GM12878 (cell line): ENCODE measurements at places on chromosomes 5 and 9. TPM values are rescaled to one million over a fixed set of nuclear protein-coding genes. Genes with fewer than 3 reads are reported as not detected.

- peaks cover 5% of the 10 kb centered on the region for H3K4me1 ChIP-seq
- H3K27me3 ChIP-seq: no peaks in the 10 kb centered on the region
- no peak overlapping the region for H3K27ac ChIP-seq
Observed at GRCh38 chr5:146213210-146213826, 9.9 kb downstream of the RBM27 start.

DNA sequence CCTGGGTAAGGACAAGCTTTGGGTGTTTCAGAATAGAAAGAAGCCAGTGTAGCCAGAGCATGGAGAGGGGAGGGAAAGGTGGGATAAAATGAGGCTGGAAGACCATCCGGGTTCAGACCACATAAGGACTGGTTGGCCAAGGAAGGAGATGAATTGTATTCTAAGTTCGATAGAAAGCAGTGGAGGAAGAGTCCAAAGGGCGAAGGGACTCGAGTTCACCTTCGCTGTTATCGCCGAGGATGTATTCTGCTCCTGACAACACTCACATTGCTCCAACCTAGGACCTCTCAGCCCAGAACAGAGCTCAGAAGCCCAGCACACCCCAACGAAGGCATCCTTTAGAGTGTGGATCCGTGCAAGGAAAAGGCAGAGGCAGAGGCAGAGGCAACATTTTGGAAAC lies 133.1 kb upstream of the EPB41L4A start:
- H3K4me3 ChIP-seq: no peak overlapping the region
- no peak overlapping the region for H3K27ac ChIP-seq
- H3K4me1 ChIP-seq: no peaks in the 10 kb centered on the region
- DNase-seq: no peak

DNA sequence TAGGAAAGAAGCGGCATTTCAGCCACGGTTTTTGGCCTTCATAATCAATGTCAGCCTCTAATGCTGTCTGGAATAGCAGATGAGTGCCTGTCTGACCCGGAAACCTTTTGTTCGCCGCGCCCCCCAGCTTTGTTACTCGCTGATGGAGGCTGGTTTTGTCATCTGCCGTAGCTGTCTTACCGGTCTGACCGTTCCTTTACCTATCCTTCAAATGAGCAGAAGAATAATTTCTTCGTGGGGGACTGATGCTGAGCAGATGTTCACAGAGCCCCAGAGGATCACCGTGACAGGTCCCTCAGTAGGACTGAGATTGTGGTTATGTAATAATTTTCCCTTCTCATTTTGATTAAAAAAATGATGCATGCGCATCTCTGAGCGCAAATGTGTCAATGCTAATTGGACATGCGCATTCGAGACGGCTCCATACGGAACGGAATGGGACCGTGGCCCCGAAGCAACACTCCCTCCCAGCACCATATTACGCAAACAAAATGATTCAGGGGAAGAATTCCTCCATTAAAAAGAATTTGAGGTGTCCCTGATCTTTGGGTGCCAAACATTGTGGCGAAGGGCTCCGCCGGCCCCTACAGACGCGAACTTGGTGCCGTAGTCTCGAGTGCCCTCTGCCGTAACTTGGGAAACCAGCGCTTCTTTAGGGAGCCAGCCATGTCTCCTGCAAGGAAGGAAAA lies 27.6 kb downstream of the TLX3 start:
- no peak for DNase-seq
- no peak overlapping the region for H3K27ac ChIP-seq
- H3K4me3 ChIP-seq: no peak overlapping the region
- peaks cover 3% of the 10 kb centered on the region; the same call in 1 of the 2 replicates for H3K27me3 ChIP-seq

Gene BTNL8
- total RNA-seq: not detected in 2 replicates

GRCh38 chr5:130189961-130190360 lies 285.7 kb downstream of the CHSY3 start:
- no peak for DNase-seq
- no peak overlapping the region for H3K27ac ChIP-seq
- H3K27me3 ChIP-seq: no peaks in the 10 kb centered on the region
- no peak overlapping the region for H3K4me3 ChIP-seq
- no peaks in the 10 kb centered on the region for H3K36me3 ChIP-seq
- no peaks in the 10 kb centered on the region for H3K4me1 ChIP-seq

Gene KIF20A
- 42.0 and 45.8 TPM in 2 replicates for total RNA-seq

DNA sequence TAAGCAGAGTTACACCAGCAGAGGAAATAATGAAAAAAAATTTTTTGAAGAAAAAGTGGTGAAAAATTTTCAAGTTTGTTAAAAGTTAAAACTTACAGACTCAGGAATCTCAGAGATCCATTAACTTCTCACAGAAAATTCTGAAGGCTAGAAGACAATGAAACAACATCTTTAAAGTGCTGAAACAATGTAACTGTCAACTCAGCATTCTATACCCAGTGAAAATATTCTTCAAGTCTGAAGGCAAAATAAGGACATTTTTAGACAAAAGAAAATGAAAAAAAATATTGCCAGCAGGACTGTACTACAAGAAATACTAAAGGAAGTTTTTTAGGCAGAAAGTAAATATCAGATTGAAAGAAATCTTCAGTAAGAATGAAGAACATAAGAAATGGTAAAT lies 36.7 kb upstream of the RGMB start:
- no peaks in the 10 kb centered on the region for H3K27me3 ChIP-seq
- H3K36me3 ChIP-seq: no peaks in the 10 kb centered on the region

Gene PFN3
- total RNA-seq: not detected in 2 replicates

Gene CDC20B
- total RNA-seq: not detected in 2 replicates

- DNase-seq: no peak
- peaks cover 30% of the 10 kb centered on the region for H3K4me1 ChIP-seq
- no peak overlapping the region for H3K27ac ChIP-seq
- no peak overlapping the region for H3K4me3 ChIP-seq
Observed at GRCh38 chr9:35652829-35653209, 2.1 kb upstream of the SIT1 start.

Gene SELENOP
- 0.95 and 1.0 TPM in 2 replicates for total RNA-seq

DNA sequence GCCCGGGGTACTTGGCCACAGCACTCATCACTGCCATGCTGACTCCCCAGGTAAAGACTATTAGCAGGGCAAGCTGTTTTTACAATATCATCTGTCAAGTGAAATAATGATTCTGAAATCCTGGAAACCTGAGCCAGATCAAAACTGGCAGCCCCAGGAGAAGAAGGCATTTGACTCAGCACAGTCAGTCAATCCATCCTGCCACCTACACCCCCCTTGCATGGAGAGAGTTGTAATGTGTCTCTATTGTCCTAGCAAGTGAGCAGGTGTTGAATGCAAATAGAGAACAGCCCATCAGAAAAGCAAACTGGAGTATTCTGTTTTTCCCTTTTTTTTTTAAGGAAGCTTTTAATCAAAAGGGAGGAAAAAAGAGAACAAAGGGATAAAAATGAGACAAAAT lies 291.2 kb downstream of the BRINP1 start:
- no peak overlapping the region for H3K27ac ChIP-seq
- no peaks in the 10 kb centered on the region for H3K4me1 ChIP-seq
- H3K36me3 ChIP-seq: no peaks in the 10 kb centered on the region
- H3K4me3 ChIP-seq: no peak overlapping the region
- H3K27me3 ChIP-seq: no peaks in the 10 kb centered on the region
- no peak for DNase-seq

GRCh38 chr5:95380103-95380628 lies 11.0 kb upstream of the FAM81B start:
- no peaks in the 10 kb centered on the region for H3K4me1 ChIP-seq
- no peaks in the 10 kb centered on the region for H3K36me3 ChIP-seq
- no peak overlapping the region for H3K4me3 ChIP-seq

Gene ADAMTS6
- 8.8 and 12.3 TPM in 2 replicates for total RNA-seq

Gene KCNIP1
- total RNA-seq: not detected in 2 replicates

Gene HTR1A
- not detected in 2 replicates for total RNA-seq

Gene SLC6A3
- total RNA-seq: not detected in 2 replicates

GRCh38 chr5:59020611-59021285 lies 437.9 kb downstream of the RAB3C start:
- DNase-seq: no peak
- H3K36me3 ChIP-seq: no peaks in the 10 kb centered on the region
- no peak overlapping the region for H3K4me3 ChIP-seq
- no peaks in the 10 kb centered on the region for H3K27me3 ChIP-seq

Gene SPAG8
- total RNA-seq: 0.72 and 0.98 TPM in 2 replicates

GRCh38 chr9:8673830-8674229 lies 874.3 kb upstream of the DMAC1 start:
- no peaks in the 10 kb centered on the region for H3K27me3 ChIP-seq
- no peaks in the 10 kb centered on the region for H3K4me1 ChIP-seq
- no peaks in the 10 kb centered on the region for H3K36me3 ChIP-seq
- no peak overlapping the region for H3K4me3 ChIP-seq
- no peak for DNase-seq
- no peak overlapping the region for H3K27ac ChIP-seq

GRCh38 chr5:146813346-146814157 lies 65.0 kb downstream of the PPP2R2B start:
- H3K4me1 ChIP-seq: no peaks in the 10 kb centered on the region
- H3K4me3 ChIP-seq: no peak overlapping the region
- no peaks in the 10 kb centered on the region for H3K36me3 ChIP-seq
- H3K27ac ChIP-seq: no peak overlapping the region
- no peak for DNase-seq

DNA sequence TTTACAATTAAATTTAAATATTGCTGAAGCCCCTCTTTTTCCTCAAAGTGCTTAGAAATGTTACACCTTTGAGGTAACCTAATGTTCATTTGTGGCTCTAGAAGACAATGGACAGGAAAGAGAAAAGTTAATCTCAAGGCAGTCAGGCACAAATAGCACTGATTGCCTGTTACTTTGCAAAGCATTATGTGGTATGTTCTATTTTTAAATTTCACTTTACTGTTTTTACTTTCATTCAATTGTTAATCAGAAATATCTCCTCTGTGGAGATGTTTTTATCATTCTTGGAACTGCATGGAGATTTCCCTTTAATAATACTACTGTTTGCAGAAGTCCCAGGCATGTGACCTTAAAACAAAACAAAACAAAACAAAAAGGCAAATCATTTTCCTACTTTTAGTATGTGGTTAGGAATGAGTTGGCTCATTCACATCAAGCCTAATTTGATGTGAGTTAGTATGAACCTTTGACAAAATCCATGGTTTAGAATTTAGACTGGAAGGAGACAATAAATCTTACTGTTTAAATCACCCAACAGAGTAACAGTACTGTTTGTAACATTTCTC lies 67.5 kb downstream of the CWC27 start:
- no peaks in the 10 kb centered on the region for H3K27me3 ChIP-seq
- H3K27ac ChIP-seq: no peak overlapping the region
- DNase-seq: no peak
- no peaks in the 10 kb centered on the region for H3K4me1 ChIP-seq
- no peaks in the 10 kb centered on the region for H3K36me3 ChIP-seq

DNA sequence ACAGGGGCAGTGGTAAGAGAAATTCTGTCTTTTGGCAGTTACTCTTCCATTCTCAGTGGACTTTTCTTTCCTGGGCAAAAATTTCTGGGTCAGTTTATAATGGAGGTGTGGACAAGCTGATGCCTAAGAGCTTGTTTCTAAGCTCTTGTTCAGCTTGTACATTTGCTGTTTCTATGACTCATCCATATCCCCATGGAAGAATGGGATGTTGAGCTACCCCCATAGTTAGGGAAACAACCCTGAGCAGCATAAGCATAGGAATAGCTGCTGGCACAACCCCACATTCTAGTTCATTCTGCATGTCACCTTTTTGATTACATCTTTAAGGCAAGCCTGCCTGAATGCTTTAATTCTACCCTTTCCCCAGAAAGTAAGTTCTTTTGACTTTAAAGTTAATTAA lies 173.3 kb downstream of the PSAT1 start:
- no peak overlapping the region for H3K27ac ChIP-seq
- H3K4me3 ChIP-seq: no peak overlapping the region
- no peaks in the 10 kb centered on the region for H3K4me1 ChIP-seq
- no peak for DNase-seq
- no peaks in the 10 kb centered on the region for H3K36me3 ChIP-seq

DNA sequence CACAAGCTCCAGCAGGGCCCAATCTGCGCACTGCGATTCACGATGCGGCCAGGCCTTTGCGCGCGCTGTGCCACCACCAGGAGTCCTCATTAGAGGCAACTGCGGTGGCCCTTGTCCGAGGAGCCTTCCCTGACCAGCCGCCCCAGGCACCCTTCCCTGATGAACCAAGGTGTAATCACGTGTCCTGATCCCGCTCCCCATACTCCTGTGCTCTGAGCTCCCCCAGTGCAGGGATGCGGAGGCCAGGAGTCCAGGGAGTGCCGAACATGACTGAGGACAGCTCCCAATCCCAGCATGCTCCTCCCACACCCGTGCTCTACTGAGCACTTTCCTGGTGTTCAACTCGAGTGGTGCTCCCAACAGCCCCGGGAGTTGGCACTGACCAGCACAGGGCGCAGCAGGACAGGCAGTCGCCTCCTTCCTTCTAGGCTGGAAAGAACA lies 134.8 kb downstream of the ZNF354C start:
- no peaks in the 10 kb centered on the region for H3K36me3 ChIP-seq
- H3K4me3 ChIP-seq: no peak overlapping the region
- H3K4me1 ChIP-seq: no peaks in the 10 kb centered on the region

- peaks cover 2% of the 10 kb centered on the region; the same call in 1 of the 2 replicates for H3K27me3 ChIP-seq
- H3K4me3 ChIP-seq: no peak overlapping the region
- H3K36me3 ChIP-seq: no peaks in the 10 kb centered on the region
- DNase-seq: no peak
Observed at GRCh38 chr9:35538361-35539234, 48.7 kb downstream of the RUSC2 start.

Gene SPATA31A3
- total RNA-seq: not detected in 2 replicates

GRCh38 chr5:54477941-54478478 lies 22.5 kb downstream of the HSPB3 start:
- DNase-seq: no peak
- H3K36me3 ChIP-seq: no peaks in the 10 kb centered on the region
- no peaks in the 10 kb centered on the region for H3K4me1 ChIP-seq
- no peaks in the 10 kb centered on the region for H3K27me3 ChIP-seq
- H3K27ac ChIP-seq: no peak overlapping the region

- no peak overlapping the region for H3K27ac ChIP-seq
- H3K27me3 ChIP-seq: peaks cover 12% of the 10 kb centered on the region
- DNase-seq: no peak
- no peaks in the 10 kb centered on the region for H3K36me3 ChIP-seq
- peaks cover 4% of the 10 kb centered on the region; the same call in 1 of the 2 replicates for H3K4me1 ChIP-seq
Observed at GRCh38 chr9:34624475-34625185, 4.2 kb downstream of the ARID3C start.

- H3K27me3 ChIP-seq: no peaks in the 10 kb centered on the region
- H3K4me3 ChIP-seq: no peak overlapping the region
- no peak for DNase-seq
- no peaks in the 10 kb centered on the region for H3K4me1 ChIP-seq
Observed at GRCh38 chr5:24539613-24540012, 105.2 kb downstream of the CDH10 start.

Gene BARHL1
- total RNA-seq: not detected in 2 replicates

GRCh38 chr5:69450116-69450515 lies 35.2 kb downstream of the MARVELD2 start:
- H3K27me3 ChIP-seq: no peaks in the 10 kb centered on the region
- H3K4me1 ChIP-seq: no peaks in the 10 kb centered on the region
- H3K36me3 ChIP-seq: no peaks in the 10 kb centered on the region
- no peak for DNase-seq
- no peak overlapping the region for H3K4me3 ChIP-seq

GRCh38 chr9:115202960-115203751 lies 85.2 kb upstream of the TNC start:
- H3K27ac ChIP-seq: no peak overlapping the region
- H3K36me3 ChIP-seq: no peaks in the 10 kb centered on the region
- DNase-seq: no peak
- H3K4me3 ChIP-seq: no peak overlapping the region
- H3K4me1 ChIP-seq: peaks cover 19% of the 10 kb centered on the region
